Cardiac fibroblast (primary cell): ENCODE measurements at places on chromosomes 6 and 20.

- no peak for DNase-seq
Observed at GRCh38 chr6:34810936-34811632, 19.2 kb downstream of the BLTP3A start.

GRCh38 chr6:142568857-142569597 is 267.2 kb downstream of the ADGRG6 start:
- peak; percentile 54 for DNase-seq

DNA sequence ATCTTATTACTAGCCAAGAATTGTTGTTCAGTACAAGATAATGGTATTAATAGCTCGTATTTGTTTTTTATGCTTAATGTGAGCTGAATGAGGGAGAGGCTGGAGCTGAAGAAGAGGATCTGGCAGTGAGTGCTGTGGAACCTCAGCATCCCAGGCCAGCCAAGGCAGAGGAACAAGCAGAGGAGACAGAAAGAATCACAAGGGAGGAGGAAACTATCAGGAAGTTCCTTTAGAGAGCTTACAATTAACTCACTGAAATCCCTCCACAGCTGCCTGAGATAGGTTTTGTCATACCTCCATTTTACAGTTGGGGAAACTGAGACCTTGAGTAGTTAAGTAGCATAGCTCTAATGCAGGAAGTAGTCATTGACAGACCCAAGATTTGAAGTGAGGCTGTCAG is 39.9 kb upstream of the TULP4 start:
- DNase-seq: no peak

DNA sequence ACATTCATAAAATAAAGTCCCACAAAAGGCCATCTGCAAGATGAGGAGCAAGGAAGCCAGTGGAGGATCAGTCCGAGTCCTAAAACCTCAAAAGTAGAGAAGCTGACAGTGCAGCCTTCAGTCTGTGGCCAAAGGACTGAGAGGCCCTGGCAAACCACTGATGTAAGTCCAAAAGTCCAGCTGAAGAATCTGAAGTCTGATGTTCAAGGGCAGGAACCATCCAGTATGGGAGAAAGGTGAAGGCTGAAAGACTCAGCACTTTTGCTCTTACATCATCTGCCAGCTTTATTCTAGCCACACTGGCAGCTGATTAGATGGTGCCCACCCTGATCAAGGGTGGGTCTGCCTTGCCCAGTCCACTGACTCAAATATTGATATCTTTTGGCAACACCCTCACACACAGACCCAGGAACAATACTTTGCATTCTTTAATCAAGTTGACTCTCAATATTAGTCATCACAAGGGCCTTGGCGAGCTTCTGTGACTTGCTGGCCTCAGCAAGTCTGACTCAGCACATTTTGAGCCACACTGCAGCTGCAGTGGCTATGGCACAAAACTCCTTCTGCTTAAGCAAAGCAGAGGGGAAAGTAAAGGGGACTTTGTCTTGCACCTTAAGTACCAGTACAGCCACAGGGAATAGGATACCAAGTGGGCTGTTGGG is 1370.3 kb upstream of the CITED2 start:
- peak; percentile 77 for DNase-seq

- peak; percentile 22 for DNase-seq
Observed at GRCh38 chr6:166757232-166758135, 130.4 kb upstream of the RPS6KA2 start.

DNA sequence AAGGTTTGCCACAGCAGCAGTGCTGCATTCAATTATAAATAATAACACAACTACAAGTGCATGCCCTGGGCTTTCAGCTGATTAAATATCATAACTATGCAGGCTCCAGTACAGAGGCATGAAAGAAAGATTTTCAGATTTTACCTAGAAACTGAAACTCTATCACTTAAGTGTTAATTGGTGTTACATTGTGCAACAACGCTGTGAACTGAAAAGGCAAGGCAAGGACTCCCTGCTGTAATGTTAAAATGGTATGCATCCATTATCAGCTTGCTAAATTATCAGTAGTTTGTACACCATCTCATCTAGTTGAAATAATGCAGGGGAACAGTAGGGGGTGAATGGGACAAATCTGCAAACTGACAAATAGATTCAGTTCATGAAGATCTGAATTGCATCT is 976.7 kb upstream of the MANEA start:
- DNase-seq: no peak

GRCh38 chr6:109678240-109678639 is 12.8 kb downstream of the AK9 start:
- no peak for DNase-seq

GRCh38 chr6:165877773-165878172 is 214.7 kb upstream of the PDE10A start:
- no peak for DNase-seq

- no peak for DNase-seq
Observed at GRCh38 chr20:24991897-24992486, 559 bp downstream of the APMAP start.
